Activated CD4-positive, alpha-beta T cell treated with anti-CD3 and anti-CD28 coated beads for 36 hours (primary cell): ENCODE measurements at places on chromosomes 2 and 18. TPM values are rescaled to one million over a fixed set of nuclear protein-coding genes. Genes with fewer than 3 reads are reported as not detected.

GRCh38 chr18:22705328-22705727 lies 227.8 kb upstream of the RBBP8 start:
- no peak for DNase-seq

DNA sequence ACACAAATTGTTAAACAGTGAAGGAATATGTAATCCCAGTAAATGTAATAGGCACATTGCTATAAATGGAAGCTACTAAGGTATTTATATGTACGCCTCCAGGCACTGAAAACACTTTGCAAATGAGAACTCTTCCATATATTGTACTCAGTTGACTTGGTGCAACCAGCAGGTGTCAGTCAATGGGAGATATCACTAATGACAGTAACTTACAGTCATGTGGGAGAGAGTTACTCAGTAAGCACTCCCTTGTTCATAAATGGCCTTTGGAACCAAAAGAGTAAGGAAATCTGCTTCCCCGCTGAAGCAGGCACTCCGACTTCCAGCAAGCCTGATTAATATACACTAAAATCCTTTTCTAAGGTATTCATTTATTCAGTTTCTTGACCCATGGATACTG lies 5.9 kb downstream of the MDH1 start:
- no peak for DNase-seq

- DNase-seq = no peak
These were observed 103.5 kb upstream of the TRIB2 start for GRCh38 chr2:12613137-12613835.

GRCh38 chr2:235017441-235017840 lies 65.6 kb downstream of the SH3BP4 start:
- DNase-seq = no peak

GRCh38 chr2:201070948-201071478 lies 458 bp downstream of the HYCC2 start:
- DNase-seq = no peak

- DNase-seq = no peak
These were observed 273.6 kb downstream of the PAX3 start for GRCh38 chr2:222024932-222025880.

DNA sequence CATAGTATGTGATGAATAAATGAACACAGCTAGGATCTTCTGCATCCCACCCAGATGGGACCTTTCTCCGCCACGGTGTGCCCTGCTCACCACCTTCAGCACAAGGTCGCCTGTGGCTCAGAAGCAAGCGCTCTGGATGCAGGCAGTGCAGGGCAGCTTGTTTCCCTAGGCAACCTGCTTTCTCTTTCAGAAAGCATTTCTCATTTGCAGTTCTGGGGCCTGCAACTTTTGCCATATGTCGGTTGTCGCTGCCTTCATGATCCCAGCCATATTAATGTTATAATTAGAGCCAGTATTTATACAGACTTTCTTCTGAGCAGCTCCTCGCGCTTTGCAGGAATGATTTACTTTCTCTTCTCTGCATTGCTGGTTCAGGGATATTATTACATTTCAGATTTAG lies 692.8 kb downstream of the RNF144A start:
- DNase-seq = peak; percentile 16

DNA sequence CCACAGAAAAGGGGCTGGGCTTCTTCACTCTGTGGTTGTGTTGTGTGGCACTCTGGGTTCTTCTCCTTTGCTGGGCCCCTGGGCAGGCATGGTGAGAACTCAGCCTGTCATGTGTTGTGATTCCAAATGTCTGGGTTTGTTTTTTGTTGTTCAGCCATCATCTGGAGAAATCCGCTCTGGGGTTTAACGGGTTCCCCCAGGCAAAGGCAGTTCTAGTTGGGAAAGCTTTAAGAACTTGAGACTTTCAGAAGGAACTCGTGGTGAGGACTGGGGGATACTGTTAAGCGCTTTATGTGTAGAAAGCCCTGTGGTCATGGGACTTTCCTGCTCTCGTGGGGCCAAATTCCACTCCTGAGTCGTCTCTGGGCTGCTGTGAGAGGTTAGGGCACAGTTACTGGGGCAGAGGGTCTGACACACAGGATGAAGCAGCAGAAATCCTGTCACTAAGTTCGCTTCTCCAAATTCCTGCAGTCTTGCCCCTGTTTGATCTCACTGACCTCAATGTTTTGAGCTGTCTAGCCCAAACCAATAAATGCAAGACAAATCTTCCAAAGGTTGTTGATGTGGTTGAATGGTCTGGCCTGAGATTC lies 87.7 kb downstream of the RAPGEF4 start:
- no peak for DNase-seq

DNA sequence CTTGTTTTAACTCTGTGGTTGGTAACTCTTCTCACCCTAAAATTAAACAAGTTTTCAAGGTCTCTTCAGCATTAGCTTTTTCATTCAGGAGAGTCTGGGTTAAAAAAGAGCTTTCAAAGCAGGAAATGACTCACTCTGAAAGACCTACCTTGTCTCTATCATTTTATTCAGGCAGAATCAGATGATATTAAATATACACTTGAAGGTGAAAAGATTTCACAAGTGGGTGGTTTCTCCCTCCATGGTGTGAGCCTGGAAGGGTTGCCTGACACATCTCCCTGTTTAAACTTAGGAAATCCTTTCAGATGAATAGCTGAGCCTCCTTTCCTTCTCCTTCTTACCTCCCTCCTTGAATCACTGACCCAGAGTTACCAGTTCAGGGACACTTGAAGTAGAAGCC lies 1402.0 kb upstream of the PIK3C3 start:
- DNase-seq = no peak

DNA sequence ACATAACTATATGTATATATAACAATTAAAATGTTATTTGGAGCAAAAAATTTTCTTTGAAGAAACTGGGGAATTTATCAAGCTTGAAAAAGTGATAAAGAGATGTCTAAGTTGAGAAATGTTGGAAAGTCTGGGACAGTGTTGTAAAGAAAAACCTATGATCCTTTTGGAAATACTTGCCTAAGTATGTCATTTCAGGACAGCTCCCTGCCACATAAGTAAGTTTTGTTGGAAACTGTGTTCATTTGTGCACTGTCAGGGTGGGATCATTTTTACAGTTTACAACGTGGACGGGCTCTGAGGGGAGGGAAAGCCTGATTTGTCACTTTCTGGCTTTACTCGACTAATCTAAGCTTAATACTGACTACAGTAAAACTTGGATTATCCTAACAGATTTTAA lies 10.4 kb upstream of the COL3A1 start:
- DNase-seq = no peak

DNA sequence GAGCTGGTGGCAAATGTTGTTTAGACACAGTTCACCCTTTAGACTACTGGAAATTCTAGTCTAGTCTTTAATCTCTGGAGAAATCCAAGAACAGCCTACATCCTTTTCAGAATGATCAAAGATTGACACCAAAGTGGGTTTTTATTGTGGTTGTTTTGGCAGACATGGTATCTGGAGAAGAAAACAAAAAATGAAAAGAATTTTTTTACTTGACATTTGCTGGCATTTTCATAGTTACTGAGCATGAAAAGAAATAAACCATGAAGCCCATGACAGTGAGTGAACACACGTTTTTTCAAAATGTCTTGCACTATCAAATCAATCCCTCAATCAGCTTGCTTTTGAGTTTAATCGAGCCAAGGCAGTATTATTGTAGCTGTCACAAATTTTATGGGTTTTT lies 125.3 kb downstream of the CCBE1 start:
- no peak for DNase-seq

DNA sequence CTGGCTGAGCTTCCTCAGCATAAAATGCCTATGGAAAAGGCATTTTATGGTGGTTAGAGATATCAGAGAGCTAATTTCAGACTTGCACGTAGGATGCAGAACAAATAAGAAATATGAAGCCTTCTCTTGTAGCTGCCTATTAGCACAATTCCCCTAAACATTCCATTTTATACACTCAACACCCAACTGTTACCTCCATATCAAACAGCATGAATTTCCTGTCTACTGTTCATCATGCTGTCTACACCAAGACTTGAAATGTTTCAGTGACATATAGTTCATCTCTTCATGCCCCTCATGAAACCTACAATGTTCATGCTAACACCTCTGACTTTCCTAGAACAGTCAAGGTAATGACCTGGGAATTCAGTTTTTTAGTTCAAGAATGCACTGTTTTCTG lies 249.9 kb downstream of the PIEZO2 start:
- no peak for DNase-seq

DNA sequence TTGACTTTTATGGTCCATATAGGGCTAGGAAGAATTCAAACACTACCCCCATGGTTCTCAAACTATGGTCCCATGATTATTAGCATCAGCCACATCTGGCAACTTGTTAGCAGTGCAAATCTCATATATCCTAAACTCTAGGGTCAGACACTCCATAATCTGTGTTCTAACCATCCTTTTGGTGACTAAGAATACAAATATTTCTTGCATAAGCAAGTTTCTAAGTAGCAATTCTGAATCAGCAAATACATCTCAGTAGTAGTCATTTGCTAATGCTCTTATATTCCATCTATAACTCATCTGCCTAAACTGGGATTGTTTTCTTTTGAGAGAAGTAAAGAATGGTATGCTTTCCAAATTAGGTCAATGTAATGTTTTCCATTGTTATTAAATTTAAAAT lies 447.3 kb downstream of the TMX3 start:
- no peak for DNase-seq

- DNase-seq = no peak
These were observed 72.5 kb downstream of the FAM210A start for GRCh38 chr18:13653746-13654433.

GRCh38 chr2:238515377-238515776 lies 88.7 kb downstream of the ASB1 start:
- no peak for DNase-seq

DNA sequence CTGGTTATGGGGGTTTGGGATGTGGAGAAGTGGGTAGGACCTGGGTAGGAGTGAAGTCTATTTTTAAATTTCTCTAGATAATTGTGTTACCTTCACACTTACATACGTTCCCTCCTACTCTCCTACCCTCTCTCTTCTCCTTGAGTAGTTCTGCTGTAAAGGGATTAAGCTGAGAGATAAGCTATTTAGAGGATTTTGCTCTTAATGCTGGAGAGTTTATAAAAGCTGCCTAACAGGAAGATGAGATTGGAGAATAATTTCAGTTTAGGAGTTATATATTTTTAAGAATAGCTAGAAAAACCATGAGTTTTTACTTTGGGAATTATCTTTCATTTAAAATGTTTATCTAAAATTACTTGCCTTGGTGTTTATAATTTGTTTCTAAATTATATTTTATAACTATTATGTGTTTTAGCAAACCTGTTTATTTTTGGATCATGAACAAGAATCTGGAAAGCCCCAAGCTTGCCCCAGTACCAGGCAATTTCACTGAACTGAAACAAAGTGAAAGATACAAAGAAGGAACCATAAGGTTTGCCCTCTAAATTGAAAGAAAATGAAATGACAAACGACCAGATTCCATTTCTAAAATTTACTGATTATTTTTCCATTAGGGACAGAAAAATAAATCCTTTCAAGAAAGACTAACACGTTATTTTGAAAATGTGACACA lies 101.5 kb downstream of the ZNF532 start:
- no peak for DNase-seq

- DNase-seq = no peak
These were observed 14.0 kb upstream of the DCC start for GRCh38 chr18:52325997-52326396.

- DNase-seq = no peak
These were observed 619.5 kb downstream of the BCL11A start for GRCh38 chr2:59933948-59934347.

DNA sequence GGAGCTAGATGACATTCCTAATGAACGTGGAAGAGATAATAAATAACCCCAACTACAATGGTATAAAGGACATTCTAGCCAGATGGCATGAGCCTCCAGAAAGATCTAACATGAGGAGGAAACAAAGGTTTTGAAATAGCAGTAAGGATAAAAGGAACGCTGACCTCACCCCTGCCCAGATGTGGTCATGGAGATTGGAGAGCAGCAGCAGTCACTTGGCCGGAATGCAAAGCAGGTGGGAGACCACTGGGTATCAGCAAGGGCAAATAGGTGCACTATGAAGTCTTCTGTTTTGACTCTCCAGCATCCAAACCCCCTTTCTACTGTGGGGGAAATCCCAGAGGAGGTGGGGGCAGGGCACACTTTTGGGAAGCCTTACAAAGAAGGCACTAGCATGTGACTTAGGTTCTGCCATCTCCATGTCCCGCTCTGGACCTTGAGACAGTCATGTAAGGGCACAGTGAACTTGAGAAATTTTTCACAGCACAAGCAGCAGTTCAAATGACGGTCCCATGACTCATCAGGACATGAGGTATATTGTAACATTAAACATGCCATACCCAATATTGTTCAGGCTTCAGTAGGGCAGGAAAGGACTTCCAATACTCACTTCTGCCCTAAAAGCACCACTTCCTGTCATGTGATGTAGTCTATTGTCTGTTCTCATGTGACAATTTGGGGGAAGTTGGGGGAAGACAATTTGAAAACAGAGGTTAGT lies 55.2 kb downstream of the METTL4 start:
- DNase-seq = peak; percentile 35

GRCh38 chr2:222734703-222735014 lies 63.2 kb downstream of the MOGAT1 start:
- no peak for DNase-seq

DNA sequence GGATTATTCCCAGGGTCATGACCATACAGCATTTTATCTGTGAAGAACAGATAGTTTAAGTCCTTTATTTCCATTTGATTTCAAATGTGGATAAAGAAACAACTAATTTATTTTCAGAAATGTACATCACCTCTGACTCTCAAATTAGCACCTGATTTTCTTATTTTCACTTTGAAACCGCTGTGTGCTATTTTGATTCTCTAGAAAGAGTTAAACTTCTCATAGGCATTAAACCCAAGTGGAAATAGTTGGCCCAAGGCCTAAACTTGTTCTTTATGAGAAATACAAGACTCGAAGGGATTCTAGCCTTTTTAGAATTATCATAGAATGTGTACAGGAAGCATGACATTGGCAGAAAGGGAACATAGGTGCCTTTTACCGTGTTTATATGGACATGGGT lies 41.5 kb upstream of the LTBP1 start:
- DNase-seq = no peak

GRCh38 chr18:42298759-42299675 lies 344.0 kb downstream of the PIK3C3 start:
- DNase-seq = peak; percentile 77

- DNase-seq = no peak
These were observed 11.2 kb upstream of the LBH start for GRCh38 chr2:30219886-30220875.

The SLC35G4 gene
- total RNA-seq = not detected

The TMEM163 gene
- total RNA-seq = not detected

The SETBP1 gene
- total RNA-seq = 6.3 TPM

The RAX gene
- total RNA-seq = not detected

The TET3 gene
- total RNA-seq = 17.3 TPM

The SLC14A1 gene
- total RNA-seq = 1.3 TPM

The METTL8 gene
- total RNA-seq = 39.5 TPM

The FBXO36 gene
- total RNA-seq = 2.0 TPM

The TXNDC2 gene
- total RNA-seq = not detected

The BCL2 gene
- 88.9 TPM for total RNA-seq

The LGALSL gene
- total RNA-seq = 2.2 TPM
